ENCODE measurements at places on chromosomes 3 and 15.

GRCh38 chr3:166510382-166510781 lies 673.2 kb upstream of the BCHE start:
- DNase-seq, result no peak

- no peak for DNase-seq
Measured at GRCh38 chr3:46206282-46207015, 1.7 kb downstream of the CCR1 start.

GRCh38 chr3:151483961-151484520 lies 23.2 kb upstream of the IGSF10 start:
- no peak for DNase-seq

- no peak for DNase-seq
Measured at GRCh38 chr3:4820296-4821121, 158.7 kb upstream of the BHLHE40 start.

GRCh38 chr3:117017135-117017894 lies 307.7 kb downstream of the TUSC7 start:
- DNase-seq, result no peak

DNA sequence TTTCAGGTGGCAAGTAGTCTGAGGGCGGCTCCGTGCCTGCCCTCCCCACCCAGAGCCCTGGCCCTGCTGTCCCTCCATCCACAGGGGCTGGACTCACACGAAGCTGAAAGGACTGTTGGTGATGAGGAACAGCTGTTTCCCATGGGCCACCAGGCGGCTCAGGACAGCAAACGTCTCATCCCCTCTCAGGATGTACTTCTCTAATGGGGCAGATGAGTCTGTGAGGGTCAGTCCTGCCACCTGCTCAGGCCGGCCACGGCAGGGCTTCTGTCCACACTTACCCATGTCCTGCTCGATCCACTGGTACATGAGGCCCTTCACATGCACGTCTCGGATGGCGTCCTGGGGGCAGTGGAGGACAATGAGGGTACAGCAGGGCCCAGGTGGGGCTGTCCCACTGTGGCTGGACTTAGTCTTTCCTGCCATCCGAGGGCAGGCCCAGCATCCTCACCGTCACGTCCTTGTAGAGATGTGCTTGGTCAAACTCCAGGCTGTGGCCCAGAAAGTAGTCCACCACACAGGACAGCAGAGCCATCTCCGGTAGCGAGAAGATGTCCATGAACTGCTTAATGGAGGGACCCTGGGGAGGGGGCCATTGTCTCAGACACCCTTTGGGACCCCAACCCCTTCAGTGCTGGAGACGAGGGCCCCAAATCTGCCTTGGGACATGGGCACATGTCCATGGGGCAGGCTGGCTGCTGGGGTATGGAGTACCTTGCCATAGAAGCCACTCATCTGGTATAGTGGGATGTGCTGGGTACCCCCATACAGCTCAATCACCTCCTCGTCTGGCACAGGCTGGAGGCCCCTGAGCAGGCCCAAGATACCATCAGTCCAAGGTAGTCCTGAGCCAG lies 5.7 kb downstream of the NT5DC2 start:
- peak; percentile 40 for DNase-seq

Data from right forelimb (tissue), 1 donor.